CD4-positive, alpha-beta T cell treated with Interleukin-21 for 1 hour (primary cell): ENCODE measurements at places on chromosomes 4 and X.

GRCh38 chr4:7763788-7764187, 175.9 kb downstream of the AFAP1 start:
- no peak for DNase-seq

GRCh38 chr4:94577136-94577535, 125.4 kb downstream of the PDLIM5 start:
- DNase-seq: no peak

DNA sequence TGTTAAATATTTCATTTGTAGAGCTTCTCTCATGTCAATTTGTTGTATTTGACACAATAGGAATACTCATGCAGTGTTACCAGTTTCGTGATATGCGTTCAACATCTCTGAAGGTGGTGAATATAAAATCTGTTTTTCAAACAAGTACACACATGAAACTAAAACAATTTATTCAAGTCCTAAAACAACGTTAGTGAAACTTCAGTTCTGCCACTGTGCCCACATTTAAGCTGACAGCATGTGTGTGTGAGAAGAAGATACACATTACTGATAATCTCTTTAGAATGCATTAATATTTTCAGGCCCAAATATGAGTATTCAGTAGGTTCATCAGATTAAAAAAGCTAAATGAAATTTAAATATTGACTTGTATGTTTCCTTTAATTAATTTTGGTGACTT, 21.7 kb downstream of the GAB1 start:
- no peak for DNase-seq

DNA sequence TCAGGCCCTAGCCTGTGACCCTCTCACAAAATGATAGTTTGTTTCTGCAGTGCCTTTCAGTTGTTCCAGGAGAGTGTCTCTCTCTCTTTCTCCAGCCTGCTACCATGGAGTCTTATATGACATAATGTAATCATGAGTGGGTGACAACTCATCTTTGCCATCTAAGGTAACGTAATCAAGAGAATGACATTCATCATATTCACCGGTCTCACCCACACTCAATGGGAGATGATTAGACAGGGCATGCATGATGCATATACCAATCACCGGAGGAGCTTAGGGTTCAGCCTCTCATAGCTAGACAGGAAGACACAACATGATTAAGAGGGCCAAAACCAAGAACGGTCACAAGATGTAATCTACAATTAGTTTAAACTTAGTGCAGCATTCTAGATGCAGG, 97.1 kb upstream of the FAM9B start:
- no peak for DNase-seq

DNA sequence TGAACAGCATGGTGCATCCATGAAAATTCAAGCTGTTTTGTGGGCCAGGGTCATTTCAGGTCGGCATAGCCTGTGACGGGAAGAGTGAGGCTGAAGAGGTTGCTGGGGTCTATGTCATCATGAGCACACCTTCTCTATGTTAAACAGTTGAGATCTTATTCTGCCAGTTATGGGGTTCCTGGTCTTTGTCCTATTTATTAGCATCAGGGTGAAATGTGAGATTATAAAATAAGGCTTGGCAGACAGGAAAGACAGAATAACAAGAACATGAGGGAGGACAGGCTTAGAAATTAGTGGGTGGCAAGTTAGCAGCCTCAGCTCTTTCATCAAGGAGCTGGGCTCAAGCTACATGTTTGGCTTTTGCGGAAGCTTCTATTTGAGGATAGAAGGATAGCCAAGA, 51.7 kb upstream of the CLNK start:
- no peak for DNase-seq

- no peak for DNase-seq
Observed at GRCh38 chr4:44722001-44722400, 4.4 kb downstream of the GNPDA2 start.

DNA sequence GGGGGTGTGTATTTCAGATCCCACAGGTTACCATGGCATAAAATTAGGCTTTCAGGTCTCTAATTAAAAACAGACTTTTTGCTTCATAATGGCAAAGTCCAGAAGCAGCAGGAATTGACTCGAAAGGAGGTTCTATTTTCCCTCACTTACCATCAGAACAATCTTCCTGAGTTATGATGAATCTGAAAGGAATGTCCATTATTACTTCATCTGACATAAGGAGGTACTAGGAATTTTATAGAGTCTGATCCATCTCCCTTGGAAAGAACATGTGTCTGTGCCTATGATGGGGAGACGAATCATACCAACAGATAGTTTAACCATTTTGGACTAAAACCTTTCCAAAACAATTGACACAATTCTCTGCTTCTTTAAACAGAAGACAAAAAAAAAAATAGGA, 206.3 kb upstream of the FGF13 start:
- no peak for DNase-seq

- no peak for DNase-seq
Observed at GRCh38 chr4:95411371-95412088, 137.2 kb downstream of the UNC5C start.

- no peak for DNase-seq
Observed at GRCh38 chr4:131091896-131092295, 1995.9 kb downstream of the C4orf33 start.

DNA sequence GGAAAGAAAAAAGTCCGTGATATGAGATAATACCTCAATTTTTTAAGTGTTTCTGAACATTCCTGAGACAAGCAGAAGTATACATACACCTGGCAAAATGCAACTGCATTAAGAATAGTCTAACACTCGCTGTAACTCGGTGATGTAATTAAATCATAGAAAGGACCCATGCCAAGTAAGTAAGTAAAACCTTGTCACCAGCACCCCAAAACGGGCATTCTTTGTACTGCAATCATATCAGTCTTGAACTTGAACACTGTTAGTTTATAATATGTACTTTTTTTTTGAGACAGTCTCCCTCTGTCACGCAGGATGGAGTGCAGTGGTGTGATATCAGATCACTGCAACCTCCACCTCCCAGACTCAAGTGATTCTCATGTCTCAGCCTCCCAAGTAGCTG, 47.4 kb downstream of the SMIM14 start:
- DNase-seq: no peak

DNA sequence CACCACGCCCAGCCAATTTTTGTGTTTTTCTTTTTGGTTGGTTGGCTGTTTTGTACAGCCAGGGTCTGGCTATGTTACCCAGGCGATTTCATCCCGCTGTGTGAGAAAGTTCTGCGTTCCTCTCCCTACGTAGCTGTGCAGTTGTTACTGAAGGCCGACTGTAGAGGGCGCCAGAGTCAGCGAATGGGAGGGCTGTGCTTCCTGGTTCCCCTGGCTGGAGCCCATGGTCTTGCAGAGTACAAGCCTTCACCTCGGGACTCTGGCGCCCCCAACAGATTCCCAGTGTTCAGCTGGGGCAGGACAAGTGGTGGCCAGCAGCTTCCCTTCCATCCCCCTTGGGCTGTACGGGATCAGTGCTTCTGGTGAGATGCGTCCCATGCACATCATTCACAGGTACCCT, 5.6 kb upstream of the CT45A1 start:
- DNase-seq: no peak

DNA sequence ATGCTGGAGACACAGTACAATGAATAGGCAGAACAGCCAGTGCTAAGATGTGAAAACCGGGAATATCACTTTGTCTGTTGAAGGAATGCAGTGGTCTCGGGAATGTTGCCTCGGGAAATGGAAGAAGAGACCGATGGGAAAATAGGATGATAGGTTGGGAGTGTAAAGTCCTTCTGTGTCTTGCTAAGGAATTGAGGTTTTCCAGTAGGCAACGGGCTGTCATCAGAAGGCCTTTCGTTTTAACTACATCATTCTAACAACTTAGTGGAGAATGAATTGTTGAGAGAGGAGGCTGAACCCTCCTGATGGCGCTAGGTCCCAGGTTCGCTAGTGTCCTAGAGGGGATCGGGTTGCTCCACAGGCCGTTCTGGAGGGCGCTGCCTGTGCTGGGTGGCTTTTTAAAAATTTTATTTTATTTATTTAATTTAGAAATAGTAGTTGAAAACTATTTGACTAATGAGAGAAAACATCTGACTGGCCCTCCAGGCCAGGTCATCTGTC, 730 bp downstream of the VBP1 start:
- no peak for DNase-seq

DNA sequence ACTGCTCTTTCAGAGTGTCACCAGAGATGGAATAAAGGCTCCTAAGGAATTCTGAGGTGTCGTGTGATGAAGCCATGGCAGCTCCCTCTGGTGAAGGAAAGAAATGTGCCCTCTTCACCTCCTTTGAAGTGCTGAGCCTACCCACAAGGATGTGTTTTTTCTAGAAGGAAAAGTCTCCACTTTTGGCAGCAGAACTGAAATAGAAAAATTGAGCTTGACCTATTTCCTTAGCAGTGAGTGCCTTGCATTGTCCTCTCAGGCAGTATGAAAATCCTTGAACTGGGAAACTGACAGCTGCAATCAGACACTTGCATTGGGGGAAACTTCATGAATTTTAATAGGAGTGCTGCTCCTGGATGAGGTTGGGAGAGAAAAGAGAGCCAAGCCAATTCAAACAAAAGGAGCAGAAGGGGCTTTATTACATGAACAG, 95.2 kb downstream of the DCLK2 start:
- DNase-seq: no peak

GRCh38 chr4:177519481-177520260, 77.4 kb upstream of the AGA start:
- DNase-seq: no peak

GRCh38 chr4:141922236-141922635, 285.9 kb downstream of the IL15 start:
- DNase-seq: no peak

DNA sequence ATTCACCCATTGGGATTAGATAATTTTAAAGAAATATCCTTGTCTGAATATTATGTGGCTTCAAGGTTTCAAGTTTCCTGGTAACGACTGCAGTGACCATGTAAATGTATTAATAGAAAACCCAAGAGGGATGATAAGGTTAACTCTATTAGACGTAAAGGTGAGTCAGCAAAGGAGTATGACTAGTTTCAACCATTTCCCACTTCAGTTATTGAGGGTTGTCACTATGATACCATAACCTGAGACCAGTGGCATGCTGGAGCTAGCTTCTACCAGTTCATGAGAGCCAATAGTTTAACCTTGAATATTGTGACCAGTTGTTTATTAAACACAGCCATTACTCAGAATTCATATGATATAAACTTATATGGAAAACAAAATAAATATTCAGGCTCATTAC, 270.1 kb downstream of the TMA16 start:
- DNase-seq: no peak

- DNase-seq: no peak
Observed at GRCh38 chrX:130887376-130887775, 15.6 kb downstream of the ENOX2 start.

GRCh38 chr4:8700531-8700930, 108.0 kb downstream of the CPZ start:
- DNase-seq: no peak

DNA sequence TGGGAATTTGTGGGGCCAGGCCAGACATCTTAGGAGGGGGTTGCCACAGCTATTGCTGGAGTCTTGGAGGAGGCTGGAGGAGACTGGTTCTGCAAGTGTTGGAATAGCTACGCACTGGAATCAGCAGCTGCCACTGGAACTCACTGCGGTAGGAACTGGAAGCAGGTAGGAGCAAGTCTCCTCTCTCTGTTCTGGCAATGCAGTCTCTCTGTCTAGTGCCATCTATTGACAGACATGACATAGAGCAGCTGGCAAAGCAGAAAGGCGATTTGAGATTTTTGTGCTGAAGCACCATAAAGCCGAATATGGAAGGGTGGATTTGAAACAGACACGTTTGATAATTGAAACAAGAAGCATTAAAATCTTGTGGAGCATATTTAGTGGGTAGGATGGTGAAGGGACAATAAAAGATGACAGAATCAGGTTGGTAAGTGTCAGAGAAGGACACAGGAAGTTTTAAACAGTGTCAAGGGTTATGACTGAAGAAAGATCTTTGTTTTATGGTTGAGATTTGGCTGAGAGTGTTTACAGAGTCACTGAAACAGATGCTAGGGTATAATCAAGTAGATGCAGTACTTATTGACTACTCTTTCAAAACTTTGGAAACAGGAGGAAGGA, 23.5 kb upstream of the SYNPO2 start:
- DNase-seq: peak; percentile 41

DNA sequence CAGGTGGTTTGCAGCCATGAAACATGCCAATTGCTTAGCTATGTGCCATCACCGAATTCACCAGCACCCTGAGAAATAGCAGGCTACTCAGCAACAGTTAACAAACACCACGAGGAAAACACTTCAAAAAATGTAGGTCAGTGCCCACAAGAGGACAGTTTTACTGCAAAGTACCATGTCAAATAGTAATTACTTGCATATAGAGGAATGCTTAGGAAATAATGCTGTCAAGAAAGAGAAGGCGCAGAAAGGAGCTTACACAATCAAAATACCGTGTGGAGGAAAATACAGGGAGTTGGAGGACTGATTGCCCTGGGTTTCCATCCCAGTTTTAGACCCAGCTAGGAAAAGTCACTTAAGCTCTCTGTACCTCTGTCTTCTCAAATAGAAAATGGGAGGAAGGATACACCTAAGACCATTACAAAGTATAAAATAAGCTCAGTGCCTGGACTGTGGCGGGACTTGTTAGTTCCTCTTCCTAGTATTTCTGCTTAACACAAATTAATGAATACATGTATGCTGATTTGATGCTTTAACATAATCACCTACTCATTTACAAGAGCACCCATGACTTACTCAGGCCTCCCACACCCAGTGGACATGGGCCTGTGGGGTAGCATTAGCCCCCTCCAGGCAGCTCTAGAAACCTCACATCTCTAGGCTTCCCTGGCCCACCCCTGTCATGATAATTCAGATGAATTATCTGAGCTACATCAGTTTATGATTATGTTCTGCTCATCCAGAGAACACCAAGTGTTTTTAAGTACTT, 44.5 kb upstream of the IL21 start:
- DNase-seq: no peak

GRCh38 chrX:145213504-145213903, 33.8 kb upstream of the SPANXN1 start:
- no peak for DNase-seq

DNA sequence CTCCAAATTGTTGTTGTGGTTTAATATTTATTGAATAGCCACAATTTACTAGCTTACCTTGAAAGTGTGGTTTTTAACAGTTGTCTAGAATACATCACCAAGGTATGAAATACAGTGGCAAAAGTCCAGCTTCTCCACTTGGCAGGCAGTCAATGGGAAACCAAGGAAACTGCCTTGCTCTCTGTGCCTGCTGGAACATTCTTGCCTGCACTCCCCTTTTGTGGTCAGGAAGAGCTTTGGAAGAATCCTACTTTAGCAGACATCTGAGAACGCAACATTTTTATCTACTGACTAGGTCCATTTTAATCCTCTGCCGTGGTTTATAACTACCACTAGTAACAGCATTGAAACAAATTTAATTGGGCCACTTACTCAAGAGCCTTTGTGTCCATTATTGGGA, 64.5 kb downstream of the TENM3 start:
- no peak for DNase-seq

DNA sequence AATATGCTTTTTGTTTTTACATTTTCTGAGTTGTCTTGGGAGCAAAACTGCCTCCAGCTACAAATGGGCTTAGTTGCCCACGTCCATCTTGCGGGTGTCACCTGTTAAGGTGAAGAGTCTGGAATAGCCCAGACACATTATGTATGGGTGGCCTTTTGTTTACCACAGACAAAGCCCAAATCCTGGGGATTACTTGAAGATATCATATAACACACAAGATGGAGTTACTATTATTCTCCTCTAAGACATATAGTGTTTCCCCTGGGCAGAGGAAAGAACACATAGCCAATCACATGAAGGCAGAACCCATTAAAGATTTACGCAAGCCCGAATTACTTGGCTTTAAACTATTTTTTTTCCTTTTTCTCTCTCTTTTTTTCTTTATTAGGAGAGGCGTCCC, 625.6 kb upstream of the FAM241A start:
- no peak for DNase-seq
